ENCODE measurements at places on chromosomes 3 and 15.

- DNase-seq = no peak
Measured at GRCh38 chr3:157063926-157064325, 96.0 kb downstream of the CCNL1 start.

GRCh38 chr3:98731720-98732285 lies 31.3 kb upstream of the ST3GAL6 start:
- DNase-seq = no peak

DNA sequence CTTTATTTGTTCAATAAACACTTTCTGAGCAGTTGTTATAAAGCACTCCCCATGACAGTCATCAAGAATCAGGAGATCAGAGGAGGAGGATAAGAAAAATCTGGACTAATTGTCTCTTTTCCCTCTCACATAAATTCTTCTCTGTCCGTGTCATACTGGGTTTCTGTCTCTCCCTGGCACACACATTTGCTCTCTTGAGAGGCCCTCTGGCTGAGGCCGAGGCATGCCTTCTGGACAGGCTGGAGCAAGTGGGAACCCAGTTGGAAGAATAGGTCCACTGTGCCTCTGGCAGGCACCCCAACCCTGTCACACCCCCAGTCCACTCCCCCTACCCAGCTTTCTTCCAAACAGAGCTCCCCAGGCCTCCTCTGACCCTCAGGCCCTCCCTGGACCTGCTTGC lies 315.8 kb downstream of the UACA start:
- DNase-seq = no peak

DNA sequence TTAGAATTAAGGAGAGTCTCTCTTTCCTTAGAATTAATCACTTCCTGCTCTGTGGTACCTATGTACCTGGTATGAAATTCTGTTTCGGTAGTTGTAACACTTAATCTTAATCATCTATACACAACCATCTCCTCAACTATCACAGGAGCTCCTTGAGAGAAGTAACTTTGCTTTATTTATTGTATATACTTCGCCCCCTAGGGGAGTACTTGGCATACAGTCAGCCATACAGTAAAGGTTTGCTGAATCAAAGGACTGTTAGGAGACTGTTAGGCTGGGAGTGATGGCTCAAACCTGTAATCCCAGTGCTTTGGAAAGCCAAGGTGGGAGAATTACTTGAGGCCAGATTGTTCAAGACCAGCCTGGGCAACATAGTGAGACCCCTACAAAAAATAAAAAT lies 44.7 kb downstream of the RORA start:
- no peak for DNase-seq

DNA sequence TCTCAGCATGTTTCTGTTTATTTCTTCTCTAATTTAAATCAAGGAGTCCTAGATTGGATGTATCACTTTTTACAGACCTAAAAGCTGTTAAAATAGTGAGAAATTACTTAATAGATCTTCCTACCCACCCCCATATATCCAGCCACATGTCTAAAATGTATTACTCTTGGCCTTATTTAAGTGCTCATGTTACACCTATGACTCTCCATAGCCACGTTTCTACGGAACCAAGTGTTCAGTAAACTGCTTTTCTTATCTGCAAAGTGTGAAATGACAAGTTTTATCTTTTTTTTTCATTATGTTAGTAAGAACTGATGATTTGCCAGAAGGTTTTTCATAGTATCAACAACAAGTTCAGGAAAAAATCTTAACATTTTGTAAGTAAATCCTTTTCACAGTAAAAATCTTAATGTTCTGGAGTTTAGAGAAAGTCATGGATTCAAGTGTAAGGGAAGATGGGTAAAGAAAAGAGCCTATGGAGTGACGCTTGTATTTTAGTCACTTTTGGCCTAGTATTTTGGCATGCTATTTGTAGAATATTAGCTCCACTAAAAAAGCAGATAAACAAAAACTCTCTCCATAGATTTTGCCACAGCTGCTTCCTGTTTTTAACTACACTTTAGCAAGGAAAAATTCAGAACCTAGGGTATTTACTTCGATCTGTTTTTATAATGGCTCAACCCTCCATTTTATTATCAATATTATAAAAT lies 41.2 kb upstream of the IGSF10 start:
- DNase-seq = no peak
